Choroid plexus epithelial cell (primary cell): ENCODE measurements at places on chromosomes 13 and 19.

- peak; percentile 32 for DNase-seq
Observed at GRCh38 chr13:44188257-44188656, 185.4 kb upstream of the SERP2 start.

DNA sequence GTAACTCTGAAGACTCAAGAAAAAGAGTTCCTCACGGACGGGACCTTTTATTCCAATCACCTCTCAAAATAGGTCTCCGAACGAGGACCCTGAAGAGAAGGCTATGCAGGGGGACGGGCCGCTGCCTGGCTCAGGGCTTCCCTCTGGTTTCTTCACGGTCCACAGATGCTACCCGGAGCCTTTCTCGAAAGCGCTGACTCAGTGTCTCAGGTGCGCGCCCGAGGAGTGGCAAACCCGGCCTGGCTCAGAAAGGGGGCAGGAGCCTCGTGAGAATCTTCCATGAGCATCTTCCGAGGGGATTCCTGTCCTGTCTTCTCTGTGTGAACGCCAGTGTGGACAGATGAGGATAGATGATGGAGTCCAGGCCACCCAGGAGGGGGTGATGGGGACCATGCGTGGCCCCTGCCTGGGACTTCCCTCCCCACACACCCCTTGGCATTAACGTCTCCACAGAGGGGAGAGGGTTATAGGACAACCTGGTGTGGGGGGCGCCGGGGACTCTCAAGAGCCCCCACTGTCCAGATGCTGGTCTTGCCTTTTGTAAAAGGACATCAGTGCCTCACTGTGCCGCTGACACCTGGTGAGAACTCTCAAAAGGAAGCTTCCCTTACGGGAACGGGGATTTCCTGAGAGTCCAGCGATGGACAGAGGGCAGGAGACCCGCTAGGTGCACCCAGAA is 16.5 kb downstream of the LSM4 start:
- no peak for DNase-seq

GRCh38 chr13:87889254-87889653 is 218.1 kb downstream of the SLITRK5 start:
- no peak for DNase-seq

DNA sequence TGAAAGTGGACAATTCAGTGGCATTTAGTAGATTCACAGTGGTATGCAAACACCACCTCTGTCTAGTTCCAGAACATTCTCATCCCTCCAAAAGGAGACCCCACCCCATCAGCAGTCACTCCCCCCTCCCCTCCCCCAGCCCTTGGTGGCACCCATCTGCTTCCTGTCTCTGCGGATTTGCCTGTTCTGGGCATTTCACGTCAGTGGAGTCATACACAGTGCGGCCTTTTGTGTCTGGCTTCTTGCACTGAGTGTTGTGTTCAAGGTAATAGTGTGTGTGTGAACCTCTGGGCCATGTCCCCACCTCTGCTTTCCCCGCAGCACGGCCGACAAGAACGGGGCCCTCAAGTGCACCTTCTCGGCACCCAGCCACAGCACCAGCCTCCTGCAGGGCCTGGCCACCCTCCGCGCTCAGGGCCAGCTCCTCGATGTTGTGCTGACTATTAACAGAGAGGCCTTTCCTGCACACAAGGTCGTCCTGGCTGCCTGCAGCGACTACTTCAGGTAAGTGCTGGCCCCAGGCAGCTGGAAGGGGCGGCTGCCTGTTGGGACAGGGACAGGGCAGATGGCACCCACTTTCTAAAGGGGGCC is 19.4 kb upstream of the CRTC1 start:
- DNase-seq = no peak

- peak; percentile 64 for DNase-seq
Observed at GRCh38 chr13:44307255-44307654, 66.4 kb upstream of the SERP2 start.

- DNase-seq = no peak
Observed at GRCh38 chr13:33144358-33144784, 128.1 kb downstream of the KL start.

- peak; percentile 63 for DNase-seq
Observed at GRCh38 chr13:48431431-48431830, 18.5 kb upstream of the LPAR6 start.
